ENCODE measurements at places on chromosomes 12 and 14. TPM values are rescaled to one million over a fixed set of nuclear protein-coding genes. Genes with fewer than 3 reads are reported as not detected.
A peak's percentile ranks its signal among the peaks of the same experiment; 100 is the strongest.

GRCh38 chr14:72714871-72715214 lies 179.1 kb downstream of the DPF3 start:
- no peak overlapping the region for H3K4me3 ChIP-seq
- no peak overlapping the region for H3K27ac ChIP-seq
- H3K36me3 ChIP-seq: no peaks in the 10 kb centered on the region
- H3K27me3 ChIP-seq: no peaks in the 10 kb centered on the region

DNA sequence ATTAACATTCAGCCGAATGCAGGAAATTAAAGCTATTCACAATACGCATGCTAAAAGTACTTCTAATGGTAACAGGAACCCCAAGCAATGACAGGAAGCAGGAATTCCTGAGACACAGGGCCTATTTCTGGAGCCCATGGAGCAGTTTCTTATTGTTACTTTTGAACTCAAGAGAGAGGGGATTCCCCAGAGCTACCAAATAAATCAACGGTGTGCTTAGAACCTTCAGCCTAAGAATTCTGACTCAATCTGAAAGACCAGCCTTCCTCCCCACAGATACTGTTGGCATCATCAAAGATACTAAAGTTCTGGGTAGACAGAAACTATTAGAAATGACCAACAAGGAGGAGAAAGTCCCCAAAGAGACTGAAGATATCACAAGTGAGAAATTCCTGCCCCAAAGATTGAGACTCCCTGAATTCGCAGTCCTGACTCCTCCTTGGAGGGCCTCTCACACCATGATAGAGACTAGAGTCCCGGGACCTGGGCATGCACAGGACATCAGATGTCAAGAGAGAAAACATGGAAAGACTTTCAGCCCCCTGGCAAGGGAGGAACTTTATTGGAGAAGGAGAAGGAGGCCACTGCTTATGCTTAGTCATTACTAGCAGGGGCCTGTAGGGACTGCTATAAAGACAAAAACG lies 32.7 kb downstream of the RTRAF start:
- H3K36me3 ChIP-seq: no peaks in the 10 kb centered on the region
- H3K4me3 ChIP-seq: no peak overlapping the region
- H3K27me3 ChIP-seq: no peaks in the 10 kb centered on the region
- DNase-seq: no peak
- no peaks in the 10 kb centered on the region for H3K4me1 ChIP-seq

- H3K4me3 ChIP-seq: peak overlapping the region; percentile 63
- H3K36me3 ChIP-seq: no peaks in the 10 kb centered on the region
- no peaks in the 10 kb centered on the region for H3K27me3 ChIP-seq
- peak overlapping the region; percentile 96 for H3K27ac ChIP-seq
- no peak for DNase-seq
- H3K4me1 ChIP-seq: no peaks in the 10 kb centered on the region
Measured at GRCh38 chr14:37593511-37594237, 1.4 kb downstream of the FOXA1 start.

- H3K36me3 ChIP-seq: no peaks in the 10 kb centered on the region
- DNase-seq: no peak
- H3K27ac ChIP-seq: no peak overlapping the region
- H3K27me3 ChIP-seq: no peaks in the 10 kb centered on the region
- no peak overlapping the region for H3K4me3 ChIP-seq
Measured at GRCh38 chr12:41339784-41340183, 151.7 kb downstream of the PDZRN4 start.

DNA sequence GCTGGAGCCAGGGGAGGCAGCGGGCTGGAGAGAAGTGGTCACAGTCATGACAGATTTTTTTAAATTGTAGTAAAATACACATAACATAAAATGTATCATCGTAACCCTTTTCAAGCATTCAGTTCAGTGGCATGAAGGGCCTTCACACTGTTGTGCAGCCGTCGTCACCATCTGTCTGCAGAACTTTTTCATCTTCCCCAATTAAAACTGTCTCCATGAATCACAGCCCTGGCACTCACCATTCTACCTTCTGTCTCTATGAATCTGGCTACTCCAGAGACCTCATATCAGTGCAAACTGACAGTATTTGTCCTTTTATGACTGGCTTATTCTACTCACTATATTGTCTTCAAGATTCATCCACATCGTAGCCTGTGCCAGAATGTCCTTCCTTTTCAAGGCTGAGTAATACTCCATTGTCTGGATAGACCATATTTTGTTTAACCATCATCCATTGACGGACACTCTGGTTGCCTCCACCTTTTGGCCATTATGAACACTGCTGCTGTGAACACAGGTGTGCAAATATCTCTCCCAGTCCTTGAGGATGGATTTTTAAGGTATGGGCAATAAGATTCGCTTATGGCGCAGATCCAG lies 91.5 kb upstream of the NCOR2 start:
- H3K27me3 ChIP-seq: no peaks in the 10 kb centered on the region
- H3K27ac ChIP-seq: no peak overlapping the region
- H3K4me3 ChIP-seq: no peak overlapping the region
- H3K36me3 ChIP-seq: no peaks in the 10 kb centered on the region

DNA sequence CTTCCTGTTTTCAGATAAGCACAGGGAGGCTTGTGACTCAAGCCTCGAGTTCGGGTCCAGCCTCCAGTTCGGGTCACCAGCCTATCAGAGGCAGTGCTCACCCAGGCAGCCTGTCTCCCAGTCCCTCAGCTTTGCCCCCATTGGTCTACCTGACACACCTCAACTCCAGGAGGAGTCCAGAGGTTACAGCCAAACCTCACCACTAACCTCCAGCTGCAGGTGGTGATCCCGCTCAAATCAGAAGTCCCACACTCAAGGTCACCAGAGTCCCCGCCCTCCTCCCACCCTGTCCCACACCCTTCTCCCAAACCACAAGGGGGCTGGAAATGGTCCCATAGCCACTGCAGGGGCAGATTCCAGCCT lies 42.1 kb downstream of the KDM2B start:
- no peaks in the 10 kb centered on the region for H3K27me3 ChIP-seq
- no peaks in the 10 kb centered on the region for H3K36me3 ChIP-seq
- H3K4me3 ChIP-seq: no peak overlapping the region
- DNase-seq: no peak
- H3K27ac ChIP-seq: no peak overlapping the region

DNA sequence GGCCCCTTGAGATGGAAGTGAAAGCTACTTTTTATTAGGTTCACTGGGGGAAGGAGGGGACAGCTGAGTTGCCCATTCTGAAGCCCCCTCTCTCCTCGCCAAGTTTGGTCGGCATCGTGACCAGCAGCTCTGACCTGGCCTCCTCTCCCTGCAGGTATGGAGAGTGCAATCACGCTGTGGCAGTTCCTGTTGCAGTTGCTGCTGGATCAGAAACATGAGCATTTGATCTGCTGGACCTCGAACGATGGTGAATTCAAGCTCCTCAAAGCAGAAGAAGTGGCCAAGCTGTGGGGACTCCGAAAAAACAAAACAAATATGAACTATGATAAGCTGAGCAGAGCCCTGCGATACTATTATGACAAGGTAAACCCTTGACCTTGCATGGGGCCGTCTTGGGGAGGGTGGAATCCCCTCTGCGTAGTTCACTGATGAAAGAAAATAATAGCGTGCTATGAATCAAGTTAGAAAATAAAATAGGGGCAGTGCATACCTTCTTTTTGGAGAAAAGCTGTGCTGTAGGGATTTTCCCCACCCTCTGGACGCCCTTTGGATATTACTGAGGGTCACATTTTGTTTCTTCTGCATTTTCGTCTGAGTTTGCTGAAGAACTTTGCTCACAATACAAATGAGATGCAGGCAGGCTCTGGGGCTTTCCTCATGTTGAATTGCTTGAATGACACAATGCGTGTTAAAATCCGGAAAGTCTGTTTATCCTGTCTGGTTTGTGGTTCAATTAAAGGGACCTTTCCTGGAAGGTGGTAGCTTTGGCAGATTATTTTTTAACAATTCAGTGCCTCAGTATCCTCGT lies 29.4 kb downstream of the ELK3 start:
- no peaks in the 10 kb centered on the region for H3K36me3 ChIP-seq
- H3K27me3 ChIP-seq: no peaks in the 10 kb centered on the region
- H3K4me1 ChIP-seq: no peaks in the 10 kb centered on the region
- DNase-seq: no peak
- no peak overlapping the region for H3K27ac ChIP-seq
- no peak overlapping the region for H3K4me3 ChIP-seq

The KRT77 gene
- 0.57 TPM for total RNA-seq

GRCh38 chr14:66650491-66650911 lies 142.6 kb downstream of the GPHN start:
- no peaks in the 10 kb centered on the region for H3K36me3 ChIP-seq
- no peaks in the 10 kb centered on the region for H3K4me1 ChIP-seq
- H3K4me3 ChIP-seq: no peak overlapping the region
- no peaks in the 10 kb centered on the region for H3K27me3 ChIP-seq
- DNase-seq: no peak

DNA sequence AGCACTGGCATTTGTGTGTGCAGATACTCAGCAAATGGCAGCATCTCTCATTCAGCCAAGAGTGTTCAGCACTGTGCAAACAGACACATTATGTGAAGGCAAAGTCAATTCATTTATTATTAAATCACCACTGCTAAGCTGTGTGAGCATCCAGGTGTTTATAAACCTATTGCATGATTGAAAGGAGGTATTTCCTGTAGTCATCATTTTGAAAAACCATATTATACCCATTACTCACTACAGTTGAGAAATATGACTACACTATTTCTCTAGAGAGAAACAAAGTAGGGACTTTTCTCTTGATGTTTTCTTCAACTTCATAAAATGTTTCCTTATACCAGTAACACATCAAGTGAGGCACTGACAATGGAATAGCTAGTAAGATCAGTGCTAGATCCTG lies 13.7 kb downstream of the SPX start:
- H3K27me3 ChIP-seq: no peaks in the 10 kb centered on the region
- no peak for DNase-seq
- no peaks in the 10 kb centered on the region for H3K36me3 ChIP-seq
- H3K4me3 ChIP-seq: no peak overlapping the region
- no peak overlapping the region for H3K27ac ChIP-seq
- H3K4me1 ChIP-seq: no peaks in the 10 kb centered on the region

The SENP1 gene
- total RNA-seq: 11.5 TPM

The PIWIL1 gene
- not detected for total RNA-seq

GRCh38 chr12:101297661-101298060 lies 17.8 kb downstream of the UTP20 start:
- no peaks in the 10 kb centered on the region for H3K27me3 ChIP-seq
- H3K27ac ChIP-seq: no peak overlapping the region
- no peaks in the 10 kb centered on the region for H3K4me1 ChIP-seq
- no peak for DNase-seq

DNA sequence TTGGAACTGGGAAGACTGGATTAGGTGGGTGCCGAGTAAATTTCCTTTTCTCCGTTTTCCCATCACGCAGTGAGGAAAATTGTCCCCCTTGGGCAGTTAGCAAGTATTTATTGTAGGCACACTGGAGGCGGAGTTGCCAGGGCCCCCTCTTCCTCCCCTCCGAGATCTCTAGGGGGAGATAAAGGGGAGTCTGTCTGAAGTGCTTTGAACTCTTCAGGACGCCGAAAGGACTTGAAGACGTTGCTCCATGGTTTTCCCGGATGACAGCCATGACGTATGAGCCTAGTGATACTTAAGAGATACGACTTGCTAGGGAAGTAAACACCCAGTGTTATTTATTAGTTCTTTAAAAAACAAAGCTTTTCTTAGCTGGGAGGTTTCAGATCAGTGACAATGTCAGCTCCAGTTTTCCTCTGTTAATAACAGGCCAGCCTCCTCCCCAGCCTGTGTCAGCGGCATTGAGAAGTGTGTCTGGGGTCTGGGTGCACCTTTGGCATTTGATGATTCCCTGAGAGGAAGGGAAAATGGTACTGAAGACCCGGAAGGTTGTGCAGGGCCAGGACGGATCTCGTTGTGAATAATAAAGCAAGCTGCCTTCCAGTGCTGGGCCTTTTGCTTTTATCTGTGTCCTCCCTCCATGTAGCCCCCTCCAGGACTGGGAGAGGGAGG lies 78.7 kb downstream of the TSPAN9 start:
- H3K4me3 ChIP-seq: no peak overlapping the region
- H3K27me3 ChIP-seq: no peaks in the 10 kb centered on the region

DNA sequence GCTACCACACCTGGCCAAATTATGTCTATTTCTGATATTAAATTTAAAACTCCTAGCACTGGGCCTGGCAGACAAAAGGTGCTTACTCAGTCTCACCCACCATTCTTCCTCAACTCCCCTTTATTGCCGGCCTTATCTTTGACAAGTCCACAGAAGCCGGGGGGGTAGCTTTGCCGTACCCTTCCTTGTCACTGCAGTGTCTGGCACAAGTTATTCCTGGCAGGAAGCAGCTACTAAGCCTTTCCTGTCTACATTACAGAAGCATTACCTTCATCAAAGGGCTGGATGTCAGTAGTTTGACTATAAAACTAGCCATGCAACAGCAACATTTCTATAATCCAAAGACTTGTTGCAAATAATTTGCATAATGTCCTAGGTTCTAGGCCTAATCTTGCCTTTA lies 127.1 kb downstream of the PRICKLE1 start:
- no peak for DNase-seq
- no peak overlapping the region for H3K4me3 ChIP-seq
- H3K4me1 ChIP-seq: no peaks in the 10 kb centered on the region
- no peaks in the 10 kb centered on the region for H3K27me3 ChIP-seq
- H3K36me3 ChIP-seq: no peaks in the 10 kb centered on the region

The TAS2R20 gene
- 3.6 TPM for total RNA-seq

All from prostate gland (tissue), 2 donors.